ENCODE measurements at places on chromosomes 1 and 21.
A peak's percentile ranks its signal among the peaks of the same experiment; 100 is the strongest.

GRCh38 chr1:8182034-8182761 lies 135.7 kb upstream of the SLC45A1 start:
- no peak for DNase-seq

DNA sequence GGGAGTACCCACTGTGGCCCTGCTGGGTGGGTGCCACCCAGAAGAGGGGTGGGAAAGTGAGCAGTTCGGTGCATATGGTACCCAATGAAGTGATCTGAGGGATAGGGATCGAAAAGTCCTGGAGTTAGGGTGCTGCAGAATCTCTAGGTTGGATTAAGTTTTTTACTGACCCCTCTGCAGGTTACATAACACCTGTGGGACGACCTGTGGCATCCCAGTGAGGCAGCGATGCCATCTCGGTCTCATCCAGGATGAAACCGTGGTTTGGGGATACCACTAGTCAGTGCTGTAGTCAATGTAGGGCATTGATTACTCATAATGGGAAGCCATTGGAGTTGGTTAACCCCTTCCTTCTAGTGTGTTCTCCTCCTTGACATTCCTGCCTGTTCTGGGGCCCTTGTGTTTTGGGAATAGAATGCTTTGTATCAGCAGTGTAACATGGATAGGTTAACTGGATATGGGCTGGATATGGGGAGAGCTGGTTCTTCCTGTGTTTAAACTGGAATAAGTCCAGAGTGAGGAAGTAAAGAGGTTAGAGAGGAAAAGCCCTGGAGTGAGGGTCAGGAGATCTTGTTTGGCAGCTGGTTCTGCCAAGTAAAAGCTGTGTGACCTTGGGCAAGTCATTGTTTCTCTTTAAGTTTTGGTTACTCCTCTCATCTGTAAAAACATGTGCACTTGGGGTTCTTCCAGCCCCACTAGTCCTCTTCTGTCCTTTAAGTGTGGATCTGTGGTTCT lies 42.8 kb upstream of the ATF3 start:
- DNase-seq, result no peak

- DNase-seq, result no peak
These were observed 34.4 kb downstream of the PSEN2 start for GRCh38 chr1:226904772-226905171.

GRCh38 chr1:184802354-184803179 lies 47.9 kb upstream of the EDEM3 start:
- no peak for DNase-seq

DNA sequence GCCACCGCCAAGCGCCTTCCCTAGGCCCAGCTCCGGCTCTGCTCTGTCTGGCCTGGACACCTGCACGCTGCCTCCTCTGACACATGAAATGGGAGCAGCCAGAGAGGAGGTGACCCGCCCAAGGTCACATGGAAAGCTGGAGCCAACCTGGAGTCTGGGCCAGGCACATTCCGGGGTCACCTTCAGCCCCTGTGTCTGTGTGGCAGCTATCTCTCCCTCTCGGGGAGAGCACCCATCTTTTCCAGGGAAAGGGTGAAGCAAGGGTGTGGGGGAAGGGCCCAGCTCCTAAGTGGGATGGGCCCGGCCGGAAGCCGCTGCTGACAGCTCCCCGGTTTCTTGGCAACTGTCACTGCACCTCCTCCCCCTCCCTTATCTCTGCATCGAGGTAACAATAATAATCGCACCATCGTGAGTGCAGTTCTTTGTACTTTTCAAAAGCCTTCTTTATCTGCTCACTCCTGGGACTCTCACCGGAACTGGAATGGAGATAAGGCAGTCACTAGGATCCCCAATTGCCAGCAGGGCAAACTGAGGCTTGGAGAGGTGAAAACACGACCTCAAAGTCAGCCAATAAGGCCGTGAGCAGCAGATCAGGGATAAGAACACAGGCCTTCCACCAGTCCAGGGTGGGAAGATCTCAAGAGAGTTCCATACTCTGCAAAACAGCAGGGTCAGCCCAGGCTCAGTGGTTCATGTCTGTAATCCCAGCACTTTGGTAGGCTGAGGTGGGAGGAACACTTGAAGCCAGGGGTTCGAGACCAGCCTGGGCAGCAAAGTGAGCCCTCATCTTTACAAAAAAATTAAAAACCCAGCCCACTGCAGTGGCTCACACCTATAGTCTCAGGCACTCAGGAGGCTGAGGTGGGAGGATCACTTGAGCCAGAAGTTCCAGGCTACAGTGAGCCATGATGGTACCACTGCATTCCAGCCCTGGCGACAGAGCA lies 36.9 kb downstream of the RAP1GAP start:
- DNase-seq, result no peak

GRCh38 chr1:99264201-99265021 lies at the start of gene PLPPR4:
PLPPR4 (plus strand) TSS chr1:99264492; CDS start chr1:99264594, 102 bp downstream.
- peak; percentile 17 for DNase-seq

DNA sequence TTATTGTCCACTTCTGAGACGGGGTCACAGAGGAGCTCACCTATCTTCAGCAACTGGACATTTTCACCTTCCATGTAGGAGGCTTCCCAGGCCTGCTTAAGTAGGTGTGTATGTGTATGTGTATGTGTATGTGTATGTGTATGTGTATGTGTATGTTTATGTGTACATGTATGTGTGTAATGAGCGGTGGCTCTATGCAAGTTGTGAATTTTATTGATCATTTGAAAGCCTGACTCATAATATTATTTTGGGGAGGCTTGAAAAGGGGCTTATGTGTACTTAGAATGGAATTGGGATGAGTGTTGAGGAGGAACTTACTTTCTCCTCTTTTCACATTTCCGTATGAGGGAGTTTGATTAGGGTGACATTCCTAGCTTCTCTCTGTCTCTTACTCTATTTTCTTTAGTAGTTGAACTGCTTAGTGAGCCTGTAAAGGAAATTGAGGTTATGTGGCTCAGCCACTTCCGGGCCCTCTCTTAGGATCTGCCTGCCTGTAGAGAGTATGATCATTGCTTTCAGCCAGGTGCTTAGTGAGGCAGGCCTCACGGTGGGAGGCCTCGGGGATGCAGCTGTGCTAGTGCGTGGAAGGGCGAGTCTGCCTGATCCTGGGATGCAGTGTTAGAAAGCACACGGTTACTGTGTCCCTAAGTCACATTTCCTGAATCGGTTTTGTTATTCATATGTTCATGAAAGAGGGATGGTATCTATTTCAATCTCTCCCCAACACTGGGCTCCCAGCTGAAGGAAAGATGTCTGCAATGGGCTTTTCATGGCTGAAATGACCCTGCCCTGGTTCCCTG lies 61.0 kb downstream of the IER5 start:
- DNase-seq, result no peak

DNA sequence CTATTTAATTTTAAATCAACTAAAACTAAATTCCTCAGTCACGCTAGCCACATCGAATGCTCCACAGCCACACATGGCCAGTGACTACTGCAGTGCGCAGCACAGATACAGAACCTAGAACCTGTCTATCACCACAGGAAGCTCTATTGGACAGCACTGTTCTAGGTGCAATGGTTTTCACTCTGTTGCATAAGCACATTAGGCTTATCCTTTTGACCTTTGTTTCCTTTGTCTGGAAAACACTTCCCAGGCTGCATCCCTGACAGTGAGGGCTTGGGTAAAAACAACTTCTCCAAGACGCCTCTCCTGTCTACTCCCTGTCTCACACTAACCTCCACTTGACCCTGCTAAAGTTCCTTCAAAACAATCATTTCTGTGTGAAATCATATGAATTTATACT lies 33.6 kb upstream of the RAP1GAP start:
- DNase-seq, result no peak

DNA sequence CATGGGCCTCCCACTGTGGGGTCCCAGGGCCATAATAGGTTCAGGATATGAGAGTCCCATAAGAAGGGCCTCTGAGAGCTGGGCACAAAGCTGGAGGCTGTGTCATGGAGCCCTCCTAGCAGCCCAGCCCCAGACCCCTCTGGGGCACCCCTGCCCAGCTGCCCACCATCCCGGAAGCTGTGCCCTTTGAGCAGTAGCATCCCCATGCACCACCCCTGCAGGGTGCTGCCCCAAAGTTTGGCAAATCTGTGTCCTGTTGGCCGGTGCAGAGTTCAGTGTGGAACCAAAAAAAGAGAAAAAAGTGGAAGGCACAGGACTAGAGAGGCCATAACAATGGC lies 17.6 kb downstream of the TNNT2 start:
- no peak for DNase-seq

GRCh38 chr1:32491386-32491785 lies 26.5 kb downstream of the ZBTB8B start:
- DNase-seq, result no peak

DNA sequence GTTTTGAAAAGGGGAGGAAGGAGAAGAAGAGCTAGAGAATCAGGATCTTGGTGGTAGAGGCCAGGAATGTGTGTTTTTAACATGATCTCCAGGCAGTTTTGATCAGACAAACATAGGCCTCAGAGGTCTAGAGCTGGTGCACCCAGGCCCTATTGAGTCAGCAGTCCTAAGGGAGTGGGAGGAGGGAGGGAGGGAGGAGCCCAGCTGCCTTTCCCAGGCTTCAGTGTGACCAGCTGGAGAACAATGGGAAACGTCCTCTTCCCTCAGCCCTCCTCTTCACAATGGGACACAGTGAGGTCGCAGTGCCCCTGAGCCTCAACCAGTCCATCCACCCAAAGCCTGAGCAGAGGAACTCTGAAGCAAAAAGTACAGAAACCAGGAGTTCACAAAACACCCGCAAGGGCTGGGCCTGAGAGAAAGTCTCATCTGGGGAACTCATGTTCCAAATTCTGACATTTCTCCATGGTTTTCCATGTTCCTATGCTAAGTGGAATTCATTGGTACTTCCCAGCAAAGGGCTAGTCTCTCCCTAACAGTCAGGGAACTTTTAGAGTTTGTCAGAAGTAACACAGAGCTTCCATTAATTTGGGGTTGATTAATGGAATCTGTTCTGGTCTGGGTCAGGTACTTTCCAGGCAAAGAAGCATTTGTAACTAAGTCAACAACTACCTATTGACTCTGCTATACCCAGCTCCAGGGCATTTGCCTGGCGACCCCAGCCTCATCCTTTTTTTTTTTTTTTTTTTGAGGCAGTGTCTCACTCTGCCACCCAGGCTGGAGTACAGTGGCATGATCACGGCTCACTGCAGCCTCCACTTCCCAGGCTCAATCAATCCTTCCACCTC lies 37.5 kb downstream of the ELAPOR1 start:
- peak; percentile 38 for DNase-seq

- peak; percentile 50 for DNase-seq
These were observed at the start of gene ETNK2 for GRCh38 chr1:204151552-204152309. ETNK2 (minus strand) TSS chr1:204152044; CDS start chr1:204151852, 192 bp downstream.

DNA sequence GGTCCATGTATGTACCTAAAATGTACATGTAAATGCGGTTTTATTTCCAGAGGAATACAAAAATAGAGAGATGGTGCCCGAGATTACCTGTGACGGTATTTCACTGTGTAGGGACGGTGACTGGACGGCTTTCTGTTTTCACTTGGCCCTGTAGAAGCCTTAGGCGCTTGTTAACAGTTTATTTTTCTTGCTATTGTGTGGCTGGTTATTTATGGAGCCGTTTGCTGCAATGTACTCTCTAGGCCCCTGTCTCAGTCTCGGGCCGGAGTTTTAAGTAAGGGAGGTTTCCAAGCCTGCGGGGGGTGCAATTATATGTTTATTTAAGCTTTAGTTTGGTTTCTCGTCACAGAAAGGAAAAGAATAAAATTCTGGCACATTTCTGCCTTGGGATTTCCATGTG lies 413 bp downstream of the EFCAB7 start:
- DNase-seq, result no peak

DNA sequence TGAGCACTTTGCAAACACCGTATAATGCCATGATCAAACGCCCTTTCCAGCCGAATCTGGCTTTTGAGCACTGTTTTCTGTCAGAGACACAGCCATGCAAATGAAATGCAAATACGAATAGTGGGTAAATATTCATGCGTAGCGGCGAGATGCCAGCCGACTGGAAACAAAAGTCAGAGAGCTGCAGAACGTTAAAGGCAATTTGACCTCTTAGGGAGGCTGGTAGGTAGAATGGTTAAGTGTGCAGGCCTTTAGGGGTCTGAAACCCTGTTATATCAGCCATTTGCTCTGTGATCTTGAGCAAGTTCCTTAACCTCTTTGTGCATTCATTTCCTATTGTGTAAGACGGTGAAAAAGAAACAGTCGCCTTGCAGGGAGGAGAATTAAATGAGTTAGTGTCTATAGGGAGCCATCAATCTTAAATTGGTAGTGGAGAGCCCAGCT lies 6.5 kb upstream of the SDHB start:
- DNase-seq, result peak; percentile 76

DNA sequence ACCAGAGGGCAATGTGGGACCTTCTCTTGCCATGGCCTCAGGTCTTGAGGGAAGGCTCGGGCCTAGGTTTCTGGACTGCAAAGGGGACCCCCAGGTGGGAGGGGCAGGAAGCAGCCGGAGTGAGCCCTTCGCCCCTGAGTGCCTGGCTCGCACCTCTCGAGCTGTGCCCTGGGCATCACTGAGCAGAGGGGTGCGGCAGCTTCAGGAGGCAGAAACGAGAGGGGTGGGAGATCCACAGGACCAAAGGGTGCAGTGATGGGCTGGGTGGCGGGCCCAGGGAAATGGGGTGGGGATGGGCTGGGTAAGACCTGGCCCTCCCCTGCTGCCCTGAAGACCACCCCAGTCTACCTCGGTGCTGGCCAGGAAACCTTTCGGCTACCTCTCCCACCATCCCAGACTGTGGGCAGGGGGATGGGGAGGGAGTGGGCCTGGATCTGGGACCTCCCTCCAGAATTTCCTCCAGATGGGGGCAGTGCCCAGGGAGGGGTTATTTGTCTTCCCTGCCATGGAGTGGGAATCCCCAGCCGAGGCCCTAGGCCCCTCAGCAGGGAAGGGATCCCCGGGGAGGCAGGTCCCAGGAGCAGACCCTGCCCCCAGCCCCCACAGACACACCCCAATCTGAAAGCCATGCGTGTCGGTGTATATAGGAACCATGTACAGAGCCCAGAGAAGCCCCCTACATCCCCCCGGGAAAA lies 21.3 kb downstream of the A3GALT2 start:
- no peak for DNase-seq

DNA sequence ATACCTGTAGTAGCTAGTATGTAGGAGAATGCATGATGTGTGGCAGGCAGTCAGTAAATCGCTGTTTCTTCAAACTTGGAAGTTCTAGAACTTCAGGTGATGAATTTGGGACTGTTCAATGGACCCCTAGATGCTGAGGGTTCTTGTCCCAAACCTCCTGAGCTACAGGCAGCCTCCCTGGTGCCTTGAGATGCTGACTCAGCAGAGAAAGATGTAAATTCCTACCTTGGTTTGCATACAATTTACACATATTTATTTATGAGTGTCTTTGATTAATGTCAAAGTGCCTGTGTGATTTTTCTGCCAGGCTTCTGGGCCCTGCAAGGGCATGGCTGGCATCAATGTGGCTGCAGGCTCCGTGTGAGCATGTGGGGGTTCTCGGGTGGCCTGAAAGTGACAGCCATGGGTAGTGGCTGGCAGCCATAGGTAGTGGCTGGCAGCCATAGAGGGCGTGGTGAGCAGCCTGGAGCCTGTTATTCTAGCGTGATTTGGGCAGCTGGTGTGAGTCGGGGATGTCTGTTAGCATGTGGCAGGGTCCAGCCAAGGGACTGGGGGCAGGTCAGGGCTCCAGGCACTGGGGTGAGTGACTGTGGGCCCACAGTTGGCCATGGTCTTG lies 13.2 kb upstream of the POU3F1 start:
- no peak for DNase-seq

DNA sequence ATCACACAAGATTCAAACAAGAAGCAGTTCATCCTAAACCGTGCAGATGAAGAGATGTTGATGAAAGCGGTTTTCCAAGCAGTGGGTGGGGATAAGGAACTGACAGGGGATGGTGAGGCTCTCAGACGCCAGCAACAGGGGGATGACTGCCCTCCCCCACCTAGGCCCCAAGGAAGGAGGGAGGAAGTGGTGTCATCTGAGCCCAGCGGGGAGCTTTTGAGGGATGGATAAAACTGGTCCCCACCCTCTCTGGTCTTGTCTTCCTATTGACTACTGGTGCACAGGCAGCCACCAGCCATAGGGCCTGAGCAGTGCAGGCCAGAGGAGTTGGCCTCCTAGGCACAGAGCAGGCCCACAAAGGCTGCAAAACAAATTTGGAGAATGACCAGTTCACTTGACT lies 175.5 kb downstream of the HUNK start:
- DNase-seq, result no peak

Data from inflammatory macrophage (primary cell).